ENCODE measurements at places on chromosomes 5 and 9. TPM values are rescaled to one million over a fixed set of nuclear protein-coding genes. Genes with fewer than 3 reads are reported as not detected.

The CLIC3 gene
- total RNA-seq: 0.43 TPM

GRCh38 chr9:71740199-71740598 is 28.1 kb downstream of the CEMIP2 start:
- no peak for DNase-seq
- no peak overlapping the region for H3K4me3 ChIP-seq
- H3K36me3 ChIP-seq: peaks cover 40% of the 10 kb centered on the region
- H3K4me1 ChIP-seq: peaks cover 4% of the 10 kb centered on the region

GRCh38 chr5:36253575-36253974 is 11.8 kb upstream of the NADK2 start:
- H3K36me3 ChIP-seq: no peaks in the 10 kb centered on the region
- no peaks in the 10 kb centered on the region for H3K27me3 ChIP-seq
- no peak for DNase-seq
- H3K4me1 ChIP-seq: no peaks in the 10 kb centered on the region
- no peak overlapping the region for H3K27ac ChIP-seq
- H3K4me3 ChIP-seq: no peak overlapping the region

DNA sequence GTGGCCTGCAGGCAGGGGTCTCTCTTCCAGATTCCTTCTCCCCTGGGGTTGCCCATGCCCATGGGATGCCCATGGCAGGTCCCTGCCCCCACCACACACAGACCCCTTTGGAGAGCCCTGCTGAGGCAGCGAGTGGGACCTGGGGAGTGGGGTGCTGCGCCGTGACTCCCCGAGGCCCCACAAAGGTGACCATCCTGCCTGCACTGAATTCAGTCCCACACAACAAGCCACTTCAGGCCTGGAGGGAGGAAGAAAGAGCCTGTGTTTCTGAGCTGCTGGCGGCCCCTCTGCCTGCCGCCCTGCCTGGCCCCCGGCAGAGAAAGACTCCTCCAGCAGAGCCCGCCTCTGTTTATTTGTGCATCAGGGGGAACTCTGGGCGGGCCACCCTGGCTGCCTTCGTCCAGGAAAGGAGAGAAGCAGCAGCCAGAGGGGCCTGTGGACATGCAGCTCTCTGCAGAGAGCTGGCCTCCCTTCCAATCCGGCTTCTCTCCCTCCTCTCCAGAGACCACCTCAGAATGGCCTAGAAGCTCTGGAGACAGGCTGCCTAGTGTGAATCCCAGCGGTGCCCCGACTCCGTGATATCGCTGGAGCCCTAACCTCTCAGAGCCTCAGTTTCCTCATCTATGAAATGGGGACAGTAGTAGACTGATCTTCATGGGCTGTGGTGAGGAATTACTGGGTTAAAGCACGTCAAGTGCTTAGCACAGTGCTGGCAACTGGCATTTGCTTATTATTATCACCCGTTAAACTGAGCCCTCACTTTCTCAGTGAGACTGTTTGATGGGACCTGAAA is 72.9 kb downstream of the COL27A1 start:
- H3K36me3 ChIP-seq: peaks cover 30% of the 10 kb centered on the region
- H3K27ac ChIP-seq: peak overlapping the region; percentile 95
- no peaks in the 10 kb centered on the region for H3K27me3 ChIP-seq
- DNase-seq: no peak
- no peak overlapping the region for H3K4me3 ChIP-seq

GRCh38 chr5:132369007-132369473 is 470 bp upstream of the SLC22A5 start:
- peaks cover 26% of the 10 kb centered on the region for H3K27me3 ChIP-seq
- H3K27ac ChIP-seq: no peak overlapping the region
- peak overlapping the region; percentile 83 for H3K4me3 ChIP-seq
- peaks cover 2% of the 10 kb centered on the region for H3K4me1 ChIP-seq
- no peak for DNase-seq

- DNase-seq: peak; percentile 66
- no peak overlapping the region for H3K27ac ChIP-seq
- no peak overlapping the region for H3K4me3 ChIP-seq
- peaks cover 4% of the 10 kb centered on the region for H3K4me1 ChIP-seq
These were observed 173.4 kb downstream of the NR3C1 start for GRCh38 chr5:143229896-143230675.

Data from endodermal cell (in vitro differentiated cells).